ENCODE measurements at places on chromosomes 1 and 21.

GRCh38 chr1:66788231-66788939, 12.7 kb downstream of the INSL5 start:
- no peak for DNase-seq

DNA sequence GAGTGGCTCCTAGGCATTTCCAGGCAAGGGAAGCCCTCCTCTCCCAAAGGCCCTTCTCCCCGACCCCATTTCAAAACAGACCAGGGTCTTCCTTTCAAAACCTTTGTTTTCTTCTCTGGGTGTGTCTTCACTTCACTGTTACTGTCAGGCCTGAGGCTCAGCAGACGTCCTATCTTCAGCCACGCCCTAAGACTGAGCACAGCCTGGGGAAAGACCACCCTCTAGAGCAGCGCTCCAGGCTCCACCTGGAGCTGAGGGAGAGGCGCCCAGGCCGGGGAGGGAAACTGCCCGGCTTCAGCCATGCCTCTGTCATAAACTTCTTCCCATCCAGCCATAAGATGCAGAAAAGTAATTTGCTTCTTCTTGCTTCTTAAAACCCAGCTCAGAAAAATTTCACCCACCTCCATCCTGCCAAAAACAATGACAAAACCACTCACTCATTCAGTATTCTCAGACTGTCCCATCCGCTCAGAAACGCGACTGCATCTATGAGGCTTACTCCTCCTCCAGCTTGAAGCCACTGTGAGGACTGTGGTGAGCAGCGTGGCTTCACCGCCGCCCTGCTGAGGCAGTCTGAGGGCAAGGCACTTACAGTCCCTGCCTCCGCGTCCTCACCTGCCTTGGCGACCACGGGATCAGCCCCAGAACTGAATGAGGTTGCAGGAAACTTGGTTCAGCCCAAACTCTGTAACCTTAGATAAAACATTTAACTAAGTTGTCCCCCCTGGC, 36.1 kb downstream of the VN1R5 start:
- no peak for DNase-seq

- DNase-seq: no peak
Observed at GRCh38 chr1:6652986-6653385, 28.3 kb downstream of the THAP3 start.

GRCh38 chr1:182723200-182723599, 38.8 kb upstream of the RGS8 start:
- DNase-seq: no peak

DNA sequence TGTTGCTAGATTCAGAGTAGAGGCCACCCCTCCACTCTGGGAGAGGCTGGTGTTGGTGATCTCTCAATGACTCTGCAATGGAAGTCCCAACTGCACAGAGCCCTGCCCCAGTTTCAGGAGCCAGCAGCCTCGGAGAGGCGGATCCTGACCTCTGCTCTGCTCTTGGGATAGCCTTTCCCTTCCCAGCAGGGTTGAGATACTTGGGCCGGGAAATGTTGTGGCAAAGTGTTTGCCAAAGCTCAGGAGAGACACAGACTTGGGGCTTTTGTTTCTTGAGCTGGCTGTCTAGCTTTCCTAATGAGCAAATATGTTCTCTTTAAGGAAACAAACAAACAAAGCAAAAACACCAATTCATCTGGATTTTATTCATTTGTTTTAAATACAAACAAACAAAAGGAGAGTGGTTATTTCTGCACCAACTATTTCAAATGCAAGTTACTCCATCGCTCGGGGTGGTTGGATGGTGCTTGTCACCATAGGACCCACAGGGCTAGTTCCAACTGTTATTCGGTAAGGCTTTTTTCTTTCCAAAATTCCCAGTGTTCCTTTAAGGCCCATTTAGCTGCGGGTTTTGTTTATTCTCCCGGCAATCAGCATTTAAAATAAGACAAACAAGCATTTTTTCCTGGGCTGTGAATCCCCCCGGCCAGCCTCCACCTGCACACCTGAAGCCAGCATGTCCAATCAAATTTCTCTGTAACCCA, 193.9 kb upstream of the LMO4 start:
- no peak for DNase-seq

GRCh38 chr1:202844935-202845334, 34.2 kb downstream of the PCAT6 start:
- DNase-seq: no peak

GRCh38 chr1:53144201-53144600, 1.8 kb upstream of the SLC1A7 start:
- DNase-seq: no peak

DNA sequence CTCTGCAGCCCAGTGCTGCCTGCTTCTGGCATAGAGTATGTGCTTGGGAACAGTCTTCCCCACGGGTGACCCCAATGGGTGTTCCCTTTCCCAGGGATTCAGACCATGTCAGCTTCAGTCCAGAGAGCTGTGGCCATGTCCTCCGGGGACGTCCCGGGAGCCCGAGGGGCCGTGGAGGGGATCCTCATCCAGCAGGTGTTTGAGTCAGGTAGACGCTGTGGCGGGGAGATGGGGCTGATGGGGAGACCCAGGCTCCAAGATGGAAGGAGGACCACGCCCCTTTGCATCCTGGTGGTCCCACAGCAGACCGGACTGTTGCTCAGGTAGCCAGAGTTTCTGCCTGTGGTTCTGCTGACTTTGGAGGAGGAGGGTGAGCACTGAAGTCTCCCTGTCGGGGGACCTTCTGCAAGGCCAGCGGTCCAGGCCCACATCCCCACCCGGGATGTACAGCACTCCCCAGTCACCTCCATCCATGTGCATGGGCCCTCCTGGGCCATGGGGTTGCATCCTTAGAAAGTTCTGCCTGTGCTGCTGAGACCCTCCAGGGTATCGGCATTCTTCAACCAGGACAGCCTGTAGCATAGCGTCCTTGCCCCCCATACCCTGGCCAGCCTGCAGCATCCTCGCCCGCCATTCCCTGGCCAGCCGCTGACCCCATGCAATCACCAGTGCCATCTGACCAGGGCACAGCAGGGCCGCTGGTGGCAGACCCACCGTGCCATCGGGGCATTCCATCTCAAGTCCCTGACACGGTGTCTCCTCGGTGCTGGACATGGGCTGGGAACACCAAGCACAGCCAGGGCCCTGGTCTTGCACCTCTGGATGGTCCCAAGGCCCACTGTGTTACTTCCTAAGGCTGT, 2.8 kb downstream of the AIRE start:
- no peak for DNase-seq

GRCh38 chr1:203282720-203283542, 22.4 kb upstream of the BTG2 start:
- no peak for DNase-seq

DNA sequence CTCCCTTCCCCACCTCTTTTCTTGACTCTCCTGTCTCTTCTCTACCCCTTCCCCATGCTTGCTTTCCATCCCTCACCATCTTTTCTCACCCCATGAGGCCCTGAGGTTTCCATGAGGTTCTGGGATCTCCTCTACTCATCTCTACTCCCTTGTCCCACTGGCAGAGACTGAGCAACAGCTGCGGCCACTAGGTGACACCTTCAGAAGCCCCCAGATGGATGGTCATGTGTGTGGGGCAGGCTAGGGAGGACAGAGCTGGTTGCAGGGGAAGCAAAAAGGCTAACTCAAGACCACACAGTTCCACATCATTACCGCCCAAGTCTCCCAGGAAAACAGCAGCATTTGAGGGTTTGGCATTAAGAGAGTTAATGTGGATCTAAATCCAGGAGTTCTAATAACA, 45.0 kb downstream of the LRRN2 start:
- no peak for DNase-seq

DNA sequence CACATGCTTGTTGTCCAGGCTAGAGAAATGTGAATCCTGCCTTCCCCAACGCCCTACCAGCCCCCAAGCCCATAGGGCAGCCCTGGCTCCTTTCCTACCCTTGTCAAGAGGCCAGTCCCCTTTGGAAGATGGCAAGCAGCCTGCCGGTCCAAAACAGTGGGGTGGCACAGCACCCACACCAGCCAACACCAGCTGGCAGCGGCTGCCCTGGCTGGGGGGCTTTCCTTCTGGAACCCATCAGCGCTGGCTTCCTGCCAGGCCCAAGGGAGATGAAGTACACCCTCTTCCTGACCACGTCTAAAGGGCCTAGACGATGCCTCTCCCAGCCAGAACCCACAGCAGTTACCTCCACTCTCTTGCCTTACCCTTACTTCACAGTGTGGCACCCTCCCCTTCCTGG, 24.2 kb downstream of the KCNN3 start:
- DNase-seq: no peak

DNA sequence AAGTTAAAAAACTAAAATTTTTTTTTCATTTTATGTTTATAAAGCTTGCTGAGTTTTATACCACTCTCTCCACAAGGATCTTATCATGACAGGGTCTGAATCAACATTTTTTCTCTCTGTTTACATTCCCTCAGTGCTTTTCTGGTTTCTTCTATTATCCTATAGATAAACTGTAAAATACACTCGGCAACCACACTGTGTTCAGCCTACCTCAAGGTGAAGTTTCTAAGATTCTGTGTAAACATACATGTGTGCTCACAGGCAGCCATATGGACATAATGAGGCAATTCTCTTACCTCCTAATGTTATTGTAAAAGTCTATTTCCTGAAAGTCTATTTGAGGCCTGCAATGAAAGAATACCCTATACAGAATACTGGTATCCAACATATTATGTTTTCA, 114.6 kb downstream of the NTPCR start:
- no peak for DNase-seq

- DNase-seq: no peak
Observed at GRCh38 chr1:173451981-173452380, 25.2 kb upstream of the PRDX6 start.

GRCh38 chr1:29974316-29974724, 738.0 kb downstream of the PTPRU start:
- DNase-seq: no peak

GRCh38 chr1:4119516-4120220, 219.6 kb upstream of the C1orf174 start:
- DNase-seq: no peak

- DNase-seq: no peak
Observed at GRCh38 chr21:41236352-41236973, 68.5 kb downstream of the BACE2 start.

- no peak for DNase-seq
Observed at GRCh38 chr1:8116894-8117264, 90.8 kb upstream of the ERRFI1 start.

GRCh38 chr1:15684468-15685291, 560 bp downstream of the PLEKHM2 start:
- no peak for DNase-seq

GRCh38 chr1:47921935-47922415, 75.2 kb downstream of the TRABD2B start:
- DNase-seq: no peak

DNA sequence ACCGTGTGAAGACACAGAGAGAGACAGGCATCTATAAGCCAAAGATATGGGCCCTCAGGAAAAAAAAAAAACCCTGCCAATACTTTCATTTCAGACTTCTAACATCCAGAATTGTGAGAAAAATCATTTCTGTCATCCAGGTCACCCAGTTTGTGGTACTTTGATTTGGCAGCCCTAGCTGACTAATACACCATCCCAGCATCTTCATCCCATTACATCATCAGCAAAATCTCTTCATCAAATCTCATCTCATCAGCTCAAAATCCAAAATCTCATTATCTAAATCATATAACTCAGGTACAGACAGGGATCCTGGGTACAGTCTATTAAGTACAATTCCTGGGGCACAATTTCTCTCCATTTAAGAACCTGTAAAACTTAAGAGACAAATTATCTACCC, 51.9 kb upstream of the GJA8 start:
- DNase-seq: no peak

GRCh38 chr1:246518456-246519205, 11.6 kb upstream of the SMYD3 start:
- no peak for DNase-seq

- no peak for DNase-seq
Observed at GRCh38 chr1:29113413-29114117, 10.1 kb downstream of the TMEM200B start.

GRCh38 chr1:108524676-108525075, 35.2 kb upstream of the EEIG2 start:
- DNase-seq: no peak

DNA sequence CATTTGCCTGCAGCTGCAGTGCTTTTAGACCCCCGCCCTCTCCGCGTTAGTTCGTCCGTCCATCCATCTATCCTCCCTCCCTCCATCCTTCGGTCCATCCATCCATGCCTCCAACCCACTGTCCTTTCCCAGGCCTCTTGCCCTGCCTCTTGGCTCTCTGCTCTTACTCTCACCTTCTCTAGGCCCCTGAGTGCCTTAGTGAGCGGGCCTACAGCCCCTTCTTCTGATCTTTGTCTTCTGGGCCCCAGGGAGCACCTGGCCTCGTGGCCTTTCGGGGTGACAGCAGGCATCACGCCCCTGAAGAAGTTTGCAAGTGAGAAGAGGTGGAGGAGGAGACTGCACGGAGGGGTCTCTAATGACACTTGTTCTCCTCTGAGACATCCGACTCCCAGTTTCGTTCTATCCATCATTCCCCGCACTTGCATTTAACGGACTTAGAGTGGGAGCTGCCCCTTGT, 842 bp downstream of the ATXN7L2 start:
- DNase-seq: no peak

Data from NCI-H1436 treated with DMSO at 0.1 percent for 48 hours (cell line).